Fibroblast of the conjunctiva (primary cell): ENCODE measurements at places on chromosomes 1 and 21.

- DNase-seq = no peak
Observed at GRCh38 chr21:33734818-33735217, 92.5 kb downstream of the ITSN1 start.

DNA sequence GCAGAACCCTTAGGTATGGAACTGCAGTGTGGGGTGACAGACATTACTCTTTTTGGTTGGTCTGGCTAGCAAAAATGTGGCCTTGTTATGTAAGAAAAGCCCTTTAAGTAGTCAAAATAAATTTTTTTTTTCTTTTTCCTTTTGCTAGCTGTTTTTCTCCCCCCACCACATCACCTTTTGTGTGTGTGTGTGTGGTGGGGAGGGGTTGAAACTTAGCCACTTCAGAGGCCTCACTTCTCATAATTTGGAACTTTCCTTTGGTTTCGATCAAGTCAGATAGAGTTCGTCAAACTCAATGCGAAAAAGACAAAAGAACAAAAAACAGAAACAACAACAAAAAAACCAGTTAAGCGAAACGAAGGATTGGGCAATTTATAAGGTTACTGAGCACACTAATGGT is 1.9 kb upstream of the PRMT2 start:
- no peak for DNase-seq

DNA sequence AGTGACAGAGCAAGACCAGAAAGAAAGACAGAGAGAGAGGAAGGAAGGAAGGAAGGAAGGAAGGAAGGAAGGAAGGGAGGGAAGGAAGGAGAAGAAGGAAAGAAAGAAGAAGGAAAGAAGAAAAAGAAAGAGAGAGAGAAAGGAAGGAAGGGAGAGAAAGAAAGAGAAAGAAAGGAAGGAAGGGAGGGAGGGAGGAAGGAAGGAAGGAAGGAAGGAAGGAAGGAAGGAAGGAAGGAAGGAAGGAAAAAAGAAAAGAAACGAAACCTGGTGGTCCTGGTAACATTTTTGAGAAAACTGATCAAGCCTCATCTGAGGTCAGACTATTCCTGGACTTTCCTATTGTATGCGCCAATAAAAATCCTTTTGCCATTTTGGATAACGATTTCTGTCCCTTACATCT is 8.2 kb upstream of the CTTNBP2NL start:
- no peak for DNase-seq

- DNase-seq = peak; percentile 75
Observed at GRCh38 chr1:165481820-165482532, 37.0 kb upstream of the RXRG start.

DNA sequence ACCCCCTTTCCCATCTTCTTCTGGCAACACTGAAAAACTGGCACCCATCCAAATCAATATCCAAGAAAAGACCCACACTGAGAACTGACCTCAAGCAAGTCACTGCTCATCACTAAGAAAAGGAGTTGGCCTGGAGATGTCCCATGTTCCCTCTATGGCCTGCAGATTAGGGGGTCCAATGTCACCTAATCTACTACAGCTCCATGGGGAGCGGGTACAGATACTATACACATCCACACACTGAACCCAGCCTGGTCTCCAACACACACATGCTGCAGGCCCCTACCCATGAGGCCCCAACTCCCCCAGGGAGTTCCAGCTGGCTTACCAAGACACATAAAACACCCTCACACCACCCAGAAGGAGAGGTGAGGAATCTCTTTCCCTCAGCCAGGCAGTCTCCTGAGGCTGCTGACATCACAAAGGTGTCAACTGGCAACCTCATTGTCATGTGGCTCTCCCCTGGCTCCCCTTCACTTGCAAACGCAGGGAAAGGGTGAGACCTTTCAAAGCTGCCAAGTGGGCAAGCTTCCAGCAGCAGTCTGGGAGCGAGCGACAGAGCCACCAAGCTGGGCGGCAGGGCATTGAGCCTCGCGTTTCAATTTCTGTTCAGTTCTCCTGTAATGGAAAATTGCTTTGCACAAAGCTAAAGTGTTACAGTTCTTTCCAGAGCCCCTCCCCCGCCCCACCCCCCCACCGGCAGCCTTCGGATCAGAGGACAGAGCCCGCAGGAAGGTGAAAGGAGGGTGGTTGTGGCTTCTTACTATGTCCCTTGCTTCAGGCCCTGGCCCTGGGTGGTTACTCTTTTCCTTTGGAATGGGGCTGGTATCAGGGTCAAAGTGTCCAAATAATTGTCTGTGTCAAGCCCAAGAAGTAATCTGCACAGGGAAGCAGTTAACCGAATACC is at the start of gene LRRC52:
TSS of gene LRRC52 (plus strand) at position 469 of the 907 bp plus-strand sequence. CDS start at position 766, 297 bp downstream.
- DNase-seq = no peak

- no peak for DNase-seq
Observed at GRCh38 chr21:46083791-46084561, 13.9 kb upstream of the COL6A2 start.

DNA sequence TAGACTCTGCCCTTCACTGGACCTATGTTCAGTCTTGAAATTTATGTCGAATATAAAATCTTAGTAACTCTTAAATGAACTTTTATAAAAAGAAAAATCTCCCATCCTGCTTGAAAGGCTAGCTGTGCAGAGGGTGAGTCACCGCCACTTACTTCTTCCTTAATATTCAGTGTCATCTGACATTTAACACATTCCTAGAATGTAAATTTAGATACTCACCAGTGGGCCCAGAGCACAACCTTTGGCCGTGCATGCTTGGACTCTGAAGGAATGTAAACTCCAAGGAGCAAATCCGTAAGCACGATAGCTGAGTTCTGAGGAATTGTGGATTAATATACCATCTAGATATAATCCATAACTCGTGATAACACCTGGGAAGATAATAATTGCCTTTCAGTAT is 403.3 kb downstream of the KCTD3 start:
- no peak for DNase-seq

DNA sequence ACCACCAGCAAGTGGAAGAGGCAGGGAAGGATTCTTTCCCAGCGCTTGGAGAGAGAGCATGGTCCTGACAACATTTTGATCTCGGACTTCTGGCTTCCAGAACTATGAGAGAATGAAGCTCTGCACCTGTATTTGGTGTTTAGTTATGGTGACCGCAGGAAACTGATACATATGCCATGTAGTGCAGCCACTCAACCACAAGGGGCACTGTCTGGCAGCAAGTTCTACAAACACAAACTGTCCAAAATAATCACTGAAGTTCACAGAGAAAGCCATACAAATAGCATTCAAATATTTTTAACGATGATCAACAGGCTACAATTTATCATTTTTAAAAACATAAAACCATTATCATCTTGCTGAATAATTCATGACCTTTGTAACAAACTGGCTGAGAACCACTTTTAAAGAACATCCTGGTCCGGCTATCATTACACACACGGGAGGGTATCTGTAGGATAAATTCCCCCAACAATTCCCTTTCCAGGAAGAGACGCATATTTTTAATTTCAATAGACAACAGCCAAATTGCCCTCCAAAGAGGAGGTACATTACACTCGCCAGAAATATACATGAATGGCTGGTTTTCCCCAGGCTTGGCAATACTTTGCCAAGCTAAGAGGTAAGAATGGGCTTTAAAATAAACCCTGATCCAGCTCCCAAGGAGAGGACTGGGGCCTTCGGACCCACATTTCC is 9.2 kb upstream of the CBR3 start:
- no peak for DNase-seq

DNA sequence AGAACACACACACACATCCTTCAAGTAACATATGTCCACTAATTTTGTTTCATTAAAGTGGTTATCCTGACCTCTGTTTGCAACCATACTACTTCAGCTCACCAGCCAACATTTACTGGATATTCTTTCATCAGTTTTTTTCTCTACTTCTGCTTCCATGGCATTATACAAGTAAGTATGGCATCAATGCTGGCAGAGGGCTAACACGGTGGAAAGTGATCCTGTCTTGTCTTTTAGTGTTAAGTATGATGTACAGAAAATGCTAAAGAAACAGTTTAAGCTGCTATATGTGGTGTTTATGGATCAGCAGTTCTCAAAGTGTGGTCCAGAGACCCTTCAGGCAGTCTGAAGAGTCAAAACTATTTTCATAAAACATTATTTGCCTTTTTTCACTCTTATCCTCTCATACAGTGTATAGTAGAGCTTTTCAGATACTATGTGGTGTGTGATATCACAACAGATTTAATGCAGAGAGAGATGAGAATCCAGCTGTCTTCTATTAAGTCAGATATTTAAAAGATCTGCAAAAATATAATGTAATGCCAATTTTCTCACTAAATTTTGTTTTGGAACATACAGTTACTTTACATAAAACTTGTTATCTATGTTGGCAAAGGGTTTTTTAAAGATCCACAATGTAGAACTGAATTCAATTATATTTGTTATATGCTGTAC is 46.6 kb downstream of the FOXJ3 start:
- no peak for DNase-seq

DNA sequence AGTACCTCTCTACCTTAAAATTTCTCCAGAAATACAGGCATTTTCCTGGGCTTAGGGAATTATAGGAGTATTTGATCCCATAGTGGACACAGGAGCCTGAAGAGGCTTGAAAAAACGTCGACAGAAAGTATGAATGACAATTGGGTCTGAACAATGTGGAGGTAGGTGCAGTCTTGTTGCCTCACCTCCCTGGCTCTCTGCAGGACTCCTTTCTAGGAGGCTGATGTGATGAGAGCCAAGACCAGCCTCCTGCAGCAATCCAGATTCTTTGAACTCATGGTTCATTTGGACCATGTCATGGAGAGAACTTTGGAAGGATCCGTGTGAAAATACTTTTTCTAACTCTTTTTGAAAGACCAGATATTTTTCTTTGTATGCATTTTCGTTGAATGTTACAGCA is 50.5 kb upstream of the MTF2 start:
- no peak for DNase-seq

DNA sequence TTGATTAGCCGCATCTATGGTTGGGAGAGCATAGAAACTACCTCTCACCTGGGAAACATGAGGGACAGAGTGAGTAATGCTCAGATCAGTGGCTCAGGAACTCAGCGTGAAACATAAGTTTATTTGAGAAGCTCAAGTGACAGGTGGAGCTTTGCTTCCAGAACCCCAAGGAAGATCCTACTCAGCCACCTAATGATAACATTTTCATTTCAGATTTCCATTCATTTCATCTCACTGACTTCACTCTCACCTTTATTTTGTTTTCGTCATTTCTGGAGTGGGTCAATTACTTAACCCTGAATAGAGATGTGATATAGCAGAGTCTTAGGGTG is 145.5 kb upstream of the DUSP10 start:
- DNase-seq = no peak
